ENCODE measurements at places on chromosomes 16 and 17.

GRCh38 chr17:70772761-70773160, 603.4 kb downstream of the KCNJ2 start:
- no peak for DNase-seq

GRCh38 chr17:73232587-73233373, 28.9 kb downstream of the CPSF4L start:
- peak; percentile 67 for DNase-seq

- no peak for DNase-seq
These were observed 46.5 kb upstream of the CPNE2 start for GRCh38 chr16:57045694-57046381.

DNA sequence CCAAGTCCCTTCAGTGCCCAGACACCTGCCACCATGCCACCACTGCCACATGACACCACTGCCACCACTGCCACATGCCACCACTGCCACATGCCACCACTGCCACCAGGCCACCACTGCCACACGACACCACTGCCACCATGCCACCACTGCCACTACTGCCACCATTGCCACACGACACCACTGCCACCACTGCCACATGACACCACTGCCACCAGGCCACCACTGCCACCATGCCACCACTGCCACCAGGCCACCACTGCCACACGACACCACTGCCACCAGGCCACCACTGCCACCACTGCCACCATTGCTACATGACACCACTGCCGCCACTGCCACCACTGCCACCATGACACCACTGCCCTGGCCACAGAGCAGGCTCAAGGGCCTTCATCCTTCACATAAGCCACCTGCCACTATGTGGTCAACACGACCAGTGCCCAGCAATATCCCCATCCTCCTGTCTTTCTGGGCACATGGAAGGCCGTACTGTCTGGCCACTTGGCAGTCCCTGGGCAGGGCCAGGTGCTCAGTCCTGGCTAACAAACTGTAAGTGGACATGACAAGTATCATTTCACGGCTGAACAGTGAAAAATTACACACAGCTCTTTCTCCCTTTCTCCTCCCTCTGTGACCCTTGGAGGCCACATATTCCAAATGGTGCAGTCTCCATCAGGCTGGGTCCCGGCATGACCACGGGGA, 33.1 kb downstream of the ABR start:
- no peak for DNase-seq

- DNase-seq: no peak
These were observed 21.5 kb upstream of the ATP5MC1 start for GRCh38 chr17:48871035-48871550.

DNA sequence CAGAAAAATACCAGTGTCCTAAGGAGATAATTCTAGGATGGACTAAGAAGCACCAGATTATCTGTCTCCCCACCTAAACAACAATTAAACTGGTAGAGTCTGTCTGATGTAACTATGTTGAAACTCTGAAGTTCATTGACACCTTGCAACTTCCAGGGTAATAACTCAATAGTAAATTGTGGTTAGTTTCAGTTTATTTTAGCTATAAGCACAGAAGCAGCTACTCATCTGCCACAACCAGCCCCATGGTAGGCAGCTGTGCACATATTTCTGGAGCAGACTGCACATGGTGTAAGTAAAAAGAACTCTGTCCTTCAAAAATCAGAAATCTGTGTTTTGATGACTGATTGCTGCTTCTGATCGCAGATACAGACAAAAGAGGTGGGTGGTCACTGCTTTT, 852.1 kb downstream of the CDH11 start:
- DNase-seq: no peak

- no peak for DNase-seq
These were observed 1.7 kb downstream of the ZNF469 start for GRCh38 chr16:88384222-88385111.

GRCh38 chr17:19771971-19772630, 24.0 kb upstream of the ALDH3A1 start:
- no peak for DNase-seq

GRCh38 chr17:41127371-41127770, 3.4 kb upstream of the KRTAP4-12 start:
- no peak for DNase-seq

DNA sequence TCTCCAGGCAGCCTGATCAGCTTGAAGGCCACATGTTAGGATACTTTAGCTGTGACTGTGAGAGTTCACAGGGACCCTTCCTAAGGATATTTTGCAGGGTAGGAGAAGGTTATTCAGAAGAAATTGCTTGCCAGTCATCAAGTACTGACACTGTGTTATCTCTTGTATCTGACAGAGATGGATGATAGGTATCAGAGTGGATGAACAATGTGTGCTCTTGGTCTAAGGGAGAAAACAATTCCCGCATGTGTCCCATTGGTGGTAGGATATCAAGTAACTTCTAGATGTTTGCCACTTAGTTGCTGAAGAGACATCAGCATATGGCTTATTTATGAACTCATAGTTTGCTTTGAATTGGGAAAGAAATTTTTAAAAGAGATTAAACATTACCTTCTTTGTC, 219.3 kb downstream of the SPECC1 start:
- no peak for DNase-seq

DNA sequence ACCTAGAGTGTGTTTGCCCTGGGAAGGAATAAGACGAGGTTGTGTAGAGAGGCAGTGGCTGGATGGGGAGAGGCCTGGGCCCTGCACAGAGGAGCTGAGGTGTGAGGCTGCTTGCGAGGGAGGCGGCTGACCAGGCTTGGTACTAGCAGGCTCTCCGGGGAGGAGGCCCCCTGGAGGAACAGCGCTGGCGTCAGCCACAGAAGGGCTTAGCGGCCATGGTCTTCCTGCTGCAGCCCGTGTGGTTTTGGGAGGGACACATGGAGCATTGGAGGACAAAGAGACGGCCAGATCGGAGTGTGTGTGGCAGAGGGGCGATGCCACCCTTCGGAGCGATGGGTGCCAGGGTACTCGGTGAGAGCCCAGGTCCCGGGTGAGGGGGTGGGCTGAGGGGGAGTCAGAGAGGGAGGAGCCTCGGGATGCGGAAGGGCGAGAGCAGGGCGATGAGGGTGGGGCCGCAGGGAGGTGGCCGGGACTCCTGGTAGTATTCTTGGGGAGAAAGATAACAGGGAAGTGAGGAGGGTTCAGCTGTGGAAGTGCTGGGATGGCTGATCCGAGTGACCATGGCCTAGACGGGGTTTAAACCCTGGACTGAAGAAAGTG, 8.3 kb downstream of the BANP start:
- DNase-seq: no peak

DNA sequence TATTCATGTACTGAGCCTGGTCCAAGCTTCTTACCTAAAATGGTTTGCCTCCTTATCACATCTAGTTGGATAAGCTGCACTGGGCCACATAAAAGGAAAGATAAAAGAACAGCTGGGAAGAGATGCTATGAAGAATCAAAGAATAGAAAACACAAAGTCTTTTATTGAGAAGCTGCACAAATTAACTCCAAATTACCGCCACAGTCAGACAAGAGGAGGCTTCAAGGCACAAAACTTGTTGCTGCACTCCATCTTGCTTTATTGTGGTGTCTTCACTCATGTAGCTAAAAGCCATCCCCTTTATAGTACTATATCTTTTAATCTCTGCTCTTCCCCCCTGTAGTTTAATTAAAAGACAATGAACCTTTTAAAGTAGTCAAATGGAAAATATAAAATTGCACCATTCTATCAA, 330.6 kb upstream of the PMFBP1 start:
- DNase-seq: no peak

GRCh38 chr17:75825149-75825552, 19.1 kb downstream of the UNC13D start:
- no peak for DNase-seq

- no peak for DNase-seq
These were observed 874 bp downstream of the WWP2 start for GRCh38 chr16:69762814-69763598.

GRCh38 chr17:28760601-28761562, 17.1 kb downstream of the TRAF4 start:
- DNase-seq: peak; percentile 61

- DNase-seq: no peak
These were observed at the start of gene TSPOAP1 for GRCh38 chr17:58328195-58329034. TSPOAP1 (minus strand) TSS chr17:58328795; CDS start chr17:58327920, 875 bp downstream.

DNA sequence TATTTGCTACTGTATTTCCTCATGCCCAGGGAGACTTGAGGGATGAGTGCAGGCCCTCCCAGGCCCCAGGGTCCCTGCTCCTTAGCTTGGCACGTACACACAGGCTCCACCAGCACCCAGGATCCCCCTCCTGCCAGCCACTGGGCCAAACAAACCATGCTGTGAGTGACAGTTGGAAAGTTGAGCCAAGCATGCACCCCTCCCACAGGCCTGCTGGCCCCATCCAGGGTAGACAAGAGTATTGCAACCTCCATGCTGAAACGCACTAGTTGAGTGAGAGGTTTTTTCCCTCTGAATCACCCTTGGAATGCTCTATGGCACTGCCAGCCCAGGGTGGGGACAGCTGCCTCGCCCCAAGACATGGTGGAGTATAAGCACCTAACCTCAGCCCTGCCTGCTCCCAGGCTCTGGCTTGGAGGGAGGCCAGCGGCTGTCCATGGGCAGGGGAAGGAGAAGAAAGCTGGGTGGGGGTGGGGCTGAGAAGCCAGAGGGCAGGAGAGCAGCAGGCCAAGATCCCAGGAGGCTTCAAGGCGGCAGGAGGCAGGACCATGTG, 49.6 kb downstream of the PITPNM3 start:
- no peak for DNase-seq

- DNase-seq: no peak
These were observed 60.4 kb upstream of the MSI2 start for GRCh38 chr17:57195785-57196460.

DNA sequence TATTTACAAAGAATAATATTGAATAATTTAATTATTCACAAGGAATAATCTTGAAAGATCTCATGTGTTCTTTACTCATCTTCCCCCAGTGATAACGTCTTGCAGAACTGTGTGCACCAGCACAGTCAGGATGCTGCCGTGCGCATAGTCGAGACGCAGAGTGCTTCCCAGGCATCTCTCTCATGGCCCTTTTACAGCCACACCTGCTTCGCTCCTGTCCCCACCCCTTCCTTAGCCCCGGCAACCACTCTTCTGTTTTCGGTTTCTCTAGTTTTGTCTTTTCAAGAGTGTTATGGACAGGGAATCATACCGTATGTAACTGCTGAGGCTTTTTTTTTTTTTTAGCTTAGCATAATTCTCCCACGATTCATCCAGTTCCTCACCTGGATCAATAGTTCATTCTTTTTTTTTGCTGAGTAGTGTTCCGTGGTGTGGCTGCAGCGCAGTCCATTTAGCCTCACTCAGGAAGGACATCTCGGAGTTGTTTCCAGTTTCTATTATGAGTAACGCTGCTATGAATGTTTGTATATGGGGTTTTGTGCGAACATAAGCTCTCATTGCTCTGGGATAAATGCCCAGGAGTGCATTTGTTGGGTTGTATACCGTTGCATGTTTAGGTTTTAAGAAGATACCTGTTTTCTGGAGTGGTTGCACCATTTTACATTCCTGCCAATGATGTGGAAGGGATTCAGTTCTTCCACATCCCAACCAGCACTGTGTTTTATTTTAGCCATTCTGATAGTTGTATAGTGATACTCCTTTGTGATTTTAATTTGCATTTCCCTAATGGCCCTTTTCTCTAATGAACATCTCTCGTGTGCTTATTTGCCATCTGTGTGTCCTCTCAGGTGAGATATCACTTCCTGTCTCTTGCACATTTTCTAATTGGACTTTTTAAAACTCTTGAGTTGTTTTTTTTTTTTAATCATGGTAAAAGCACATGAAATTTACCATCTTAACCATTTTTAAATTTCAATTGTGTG, 47.6 kb downstream of the SEC14L1 start:
- peak; percentile 7 for DNase-seq

GRCh38 chr17:74259667-74260524, 14.1 kb upstream of the DNAI2 start:
- no peak for DNase-seq

DNA sequence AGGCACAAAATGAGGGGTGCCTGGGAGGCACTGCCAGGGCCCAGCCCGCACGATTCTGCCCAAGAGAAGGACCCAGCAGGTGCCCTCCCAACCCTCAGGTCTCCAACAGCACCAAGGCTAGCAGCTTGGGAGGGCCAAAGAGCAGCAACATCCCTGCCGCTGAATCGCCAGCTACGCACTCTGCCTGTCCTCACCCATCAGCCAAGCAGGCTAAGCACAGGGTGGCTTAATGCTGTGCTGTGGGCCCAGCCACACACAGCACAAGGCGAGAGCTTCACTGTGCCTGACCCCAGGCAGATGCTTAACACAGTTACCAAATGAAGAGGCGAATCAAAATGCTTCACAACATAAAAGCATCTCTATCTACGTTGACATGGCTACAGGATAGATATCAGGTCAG, 10.6 kb upstream of the MRPL38 start:
- no peak for DNase-seq

GRCh38 chr17:61482467-61482866, 30.2 kb downstream of the TBX4 start:
- DNase-seq: no peak

DNA sequence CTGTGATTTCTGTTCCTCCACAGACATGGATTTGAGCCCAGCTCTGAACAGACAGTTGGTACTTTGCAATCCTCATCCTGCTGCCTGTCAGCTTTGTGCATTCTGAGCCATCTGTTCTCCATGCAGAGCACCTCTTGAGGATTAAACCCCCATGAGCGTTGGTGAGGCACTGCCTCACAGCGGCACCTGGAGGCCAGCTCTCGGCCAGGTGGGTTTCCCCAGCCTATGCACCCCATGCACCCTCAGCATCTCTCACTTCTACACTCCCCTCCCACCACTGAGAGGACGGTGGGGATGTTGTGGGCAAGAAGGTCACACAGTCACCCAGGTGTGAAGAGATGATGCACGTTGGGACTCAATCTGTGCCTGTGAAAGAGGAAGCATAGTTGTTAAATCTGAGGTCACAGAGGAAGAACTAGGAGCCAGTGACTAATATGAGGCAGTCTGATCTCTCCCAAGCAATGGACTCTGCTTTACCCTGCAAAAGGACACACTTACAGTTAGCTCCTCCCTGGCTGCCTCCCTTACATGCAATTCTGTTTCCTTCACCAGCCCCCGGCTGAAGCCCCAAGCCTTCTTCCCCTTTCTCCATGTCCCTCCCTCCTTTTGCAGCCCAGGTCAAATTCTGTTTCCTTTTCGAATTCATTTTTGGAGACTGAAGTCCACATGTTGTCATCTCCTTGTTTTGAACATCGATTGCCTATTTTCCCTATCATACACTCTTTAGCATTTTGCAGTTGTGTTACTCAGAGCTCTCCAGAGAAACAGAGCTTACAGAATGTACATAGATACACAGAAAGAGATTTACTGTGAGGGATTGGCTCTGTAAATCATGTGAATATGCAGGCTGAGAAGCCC, 58.5 kb downstream of the HS3ST3B1 start:
- no peak for DNase-seq

- no peak for DNase-seq
These were observed 28.2 kb downstream of the CRAMP1 start for GRCh38 chr16:1640261-1640941.

GRCh38 chr16:82758904-82759303, 132.1 kb downstream of the CDH13 start:
- DNase-seq: no peak

GRCh38 chr17:41347869-41348760, 2.5 kb downstream of the KRT33A start:
- DNase-seq: no peak

DNA sequence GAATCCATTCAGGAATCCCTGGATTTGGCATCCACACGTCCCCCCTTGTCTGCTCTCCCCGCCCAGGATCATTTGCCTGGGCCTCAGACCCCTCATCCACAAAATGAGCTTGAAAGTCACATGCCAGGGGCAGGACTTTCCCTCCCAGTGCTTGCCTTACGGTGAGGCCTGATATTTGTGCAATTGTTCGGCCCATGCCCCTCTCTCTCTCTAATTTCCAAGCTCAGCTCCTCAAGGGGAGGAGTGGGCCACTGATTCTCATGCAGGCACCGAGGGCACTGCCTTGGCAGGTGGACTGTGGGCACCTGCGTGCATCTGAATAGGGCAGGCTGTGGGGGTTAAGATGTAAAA, 267.2 kb upstream of the FOXF1 start:
- no peak for DNase-seq
